ENCODE measurements at places on chromosomes 3 and 15. TPM values are rescaled to one million over a fixed set of nuclear protein-coding genes. Genes with fewer than 3 reads are reported as not detected.

NR1I2 gene
- 1.0 TPM for polyA plus RNA-seq

RGMA gene
- not detected for polyA plus RNA-seq

MKRN3 gene
- 3.0 TPM for polyA plus RNA-seq

CDHR4 gene
- not detected for polyA plus RNA-seq

MUC20 gene
- not detected for polyA plus RNA-seq

CHRNA7 gene
- polyA plus RNA-seq, result not detected

SAXO2 gene
- 1.9 TPM for polyA plus RNA-seq

SERPINI2 gene
- polyA plus RNA-seq, result not detected

SNX22 gene
- 0.90 TPM for polyA plus RNA-seq

TTLL13 gene
- polyA plus RNA-seq, result 0.17 TPM

OR5K2 gene
- polyA plus RNA-seq, result not detected

BFSP2 gene
- 0.82 TPM for polyA plus RNA-seq

SCAMP5 gene
- 0.16 TPM for polyA plus RNA-seq

SHQ1 gene
- 44.9 TPM for polyA plus RNA-seq

CKMT1A gene
- not detected for polyA plus RNA-seq
